ENCODE measurements at places on chromosomes 5 and 9. TPM values are rescaled to one million over a fixed set of nuclear protein-coding genes. Genes with fewer than 3 reads are reported as not detected.

GRCh38 chr5:16588434-16589214 lies 28.2 kb downstream of the RETREG1 start:
- DNase-seq = no peak

DNA sequence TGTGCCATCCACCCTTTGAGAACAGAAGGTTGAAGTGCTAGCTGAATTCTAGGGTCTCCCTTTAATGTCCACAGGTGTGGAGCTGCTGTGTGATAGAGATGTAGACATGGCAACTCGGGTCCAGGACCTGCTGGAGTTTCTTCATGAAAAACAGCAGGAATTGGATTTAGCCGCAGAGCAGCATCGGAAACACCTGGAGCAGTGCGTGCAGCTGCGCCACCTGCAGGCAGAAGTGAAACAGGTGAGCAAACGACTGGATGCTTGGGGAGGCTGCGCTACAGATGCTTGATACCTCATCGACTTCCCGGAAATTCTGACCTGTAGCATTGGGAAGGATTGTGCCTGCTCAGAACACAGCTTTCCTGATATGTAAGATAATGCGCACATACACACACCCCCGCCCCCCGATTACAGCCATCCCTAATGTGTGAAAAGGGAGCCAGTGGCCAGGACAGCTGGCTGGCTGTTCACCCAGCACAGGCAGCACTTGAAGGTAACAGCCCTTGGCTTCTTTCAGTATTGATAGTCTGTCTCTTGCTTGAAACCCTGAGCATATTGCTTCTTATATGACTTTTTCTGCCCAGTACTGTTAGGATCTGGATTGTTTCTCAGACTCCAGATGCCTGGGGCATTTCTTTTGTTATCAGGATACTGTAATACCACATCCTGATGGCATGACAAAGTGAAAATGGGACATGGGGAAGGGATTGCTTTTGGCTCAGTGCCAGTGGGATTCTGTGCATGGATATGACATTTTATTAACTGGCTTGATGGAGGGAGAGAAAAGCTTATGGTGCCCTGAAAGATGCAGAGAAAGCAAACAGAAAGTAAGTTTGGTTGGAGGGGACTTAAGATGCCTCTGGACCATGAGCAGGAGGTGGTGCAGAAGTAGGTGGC lies 216.8 kb upstream of the OTULINL start:
- no peak for DNase-seq

DNA sequence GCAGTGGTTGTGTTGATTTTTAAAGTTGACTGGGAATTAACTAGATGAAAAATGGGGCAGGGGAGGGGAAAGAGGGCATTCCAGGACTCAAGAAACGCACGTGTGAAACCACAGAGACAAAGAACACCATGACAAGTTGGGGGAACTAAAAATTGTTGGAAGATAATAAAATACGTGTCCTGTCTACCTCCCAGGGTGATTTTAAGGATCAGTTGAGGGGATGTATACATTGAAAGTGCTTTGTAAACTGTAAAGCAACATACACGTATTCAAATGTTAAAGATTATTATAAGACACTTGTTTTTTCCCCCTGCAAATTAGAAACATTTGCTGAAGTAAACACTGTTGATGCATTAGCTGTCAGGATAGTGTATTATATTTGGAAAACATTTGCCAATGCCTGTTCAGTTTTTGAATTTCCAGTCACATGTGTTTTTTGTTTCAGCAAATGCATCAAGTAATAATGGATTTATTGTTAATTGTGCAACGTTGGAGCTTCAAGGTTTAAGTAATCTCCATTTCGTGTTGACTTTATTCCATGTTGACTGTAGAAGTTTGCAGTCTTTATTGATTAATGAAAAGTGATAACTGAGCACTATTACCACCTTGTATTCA lies 412.7 kb downstream of the ACTL7B start:
- no peak for DNase-seq

DNA sequence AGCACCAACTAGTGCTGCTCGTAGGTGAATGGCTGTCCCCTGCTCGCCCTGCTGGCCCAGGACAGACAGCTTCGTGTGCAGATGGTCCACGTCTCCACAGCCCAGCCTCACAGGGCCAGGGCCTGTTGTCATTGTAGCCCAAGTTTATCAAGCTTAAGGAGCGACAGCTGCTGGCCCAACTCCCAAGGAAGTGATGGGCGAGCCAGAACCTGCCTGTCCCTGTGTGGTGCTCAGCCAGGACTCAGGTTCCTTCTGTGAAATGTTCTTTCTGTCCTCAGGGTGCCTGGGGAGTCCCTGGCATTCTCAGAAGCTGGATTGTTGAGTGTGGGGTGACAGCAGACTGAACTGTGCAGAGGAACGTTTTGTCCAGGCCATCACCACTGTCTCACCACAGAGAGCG lies 16.4 kb downstream of the TRIP13 start:
- DNase-seq = no peak

- no peak for DNase-seq
These were observed 967.5 kb downstream of the NR2F1-AS1 start for GRCh38 chr5:92613546-92613945.

The KIF4B gene
- not detected for total RNA-seq

The SPAG8 gene
- total RNA-seq = 0.99 TPM

The SEC61B gene
- 76.2 TPM for total RNA-seq

DNA sequence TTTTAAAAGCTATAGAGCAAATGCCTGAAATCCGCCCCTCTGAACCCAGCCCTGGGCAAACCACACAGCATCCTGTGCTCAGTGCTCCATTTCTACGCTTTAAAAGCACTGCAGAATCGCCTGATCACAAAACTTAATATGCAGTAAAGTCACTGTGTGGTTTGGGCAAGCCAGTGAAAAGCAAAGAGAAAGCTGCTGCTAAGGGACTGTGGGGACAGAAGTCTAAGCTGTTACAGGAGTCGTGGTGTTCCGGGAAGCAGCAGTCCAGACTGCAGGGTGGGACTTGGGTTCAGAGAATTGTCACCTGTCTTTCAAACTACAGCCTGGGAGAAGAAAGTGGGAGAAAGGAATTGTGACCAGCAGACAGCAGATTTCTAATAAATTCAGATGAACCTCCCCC lies 8.2 kb downstream of the RAPGEF1 start:
- DNase-seq = peak; percentile 66

The KIAA0825 gene
- total RNA-seq = 4.6 TPM

- DNase-seq = no peak
These were observed 44.1 kb downstream of the WNK2 start for GRCh38 chr9:93228030-93228429.

- DNase-seq = peak; percentile 30
These were observed 21.7 kb downstream of the CXXC5 start for GRCh38 chr5:139669662-139670368.

DNA sequence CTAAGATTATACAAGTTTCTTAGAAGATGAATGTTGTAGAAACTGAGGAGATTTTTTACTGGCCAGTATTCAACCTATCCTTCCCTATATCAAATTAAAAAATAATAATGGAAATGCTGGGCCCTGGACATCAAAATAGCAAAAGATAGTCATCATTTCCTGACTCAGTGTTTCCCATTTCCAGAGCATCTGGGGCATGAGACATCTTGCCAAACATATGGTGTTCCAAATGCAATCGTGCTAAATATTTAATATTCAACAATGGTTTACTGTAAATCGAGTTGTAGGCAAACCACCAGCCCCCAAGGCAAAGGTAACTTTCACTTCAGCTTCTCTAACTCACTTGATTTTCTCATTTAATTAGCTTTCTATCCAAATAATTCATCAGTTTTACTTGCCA lies 152.9 kb downstream of the FRMD3 start:
- DNase-seq = no peak

GRCh38 chr5:178348356-178349074 lies 115.9 kb upstream of the PHYKPL start:
- no peak for DNase-seq

- no peak for DNase-seq
These were observed at the start of gene HSDL2 for GRCh38 chr9:112380102-112380824. Gene HSDL2 (plus strand): TSS chr9:112380108. CDS start chr9:112380164, 56 bp downstream.

GRCh38 chr9:131361202-131361833 lies 32.6 kb upstream of the PRRC2B start:
- no peak for DNase-seq

The SPIN1 gene
- 21.4 TPM for total RNA-seq

The SPACA9 gene
- total RNA-seq = 0.32 TPM

The PDE6A gene
- total RNA-seq = not detected

The FREM1 gene
- total RNA-seq = 0.67 TPM

DNA sequence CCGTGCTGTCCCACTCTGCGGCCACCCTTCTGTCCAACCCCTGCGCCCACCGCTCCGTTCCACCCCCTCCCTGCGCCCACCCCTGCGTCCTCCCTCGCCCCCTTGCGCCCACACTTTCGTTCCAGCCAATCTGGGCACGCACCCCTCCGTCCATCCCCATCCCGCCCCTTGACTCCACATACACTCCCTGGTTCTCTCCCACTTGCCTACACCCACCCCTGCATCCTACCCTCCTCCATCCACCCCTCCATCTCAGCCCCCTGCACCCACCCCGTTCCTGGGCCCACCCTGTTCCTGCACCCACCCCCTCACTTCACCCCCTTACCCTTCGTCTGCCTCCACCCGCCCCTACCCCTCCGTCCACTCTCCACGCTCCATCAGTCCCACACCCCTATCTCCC lies 7.0 kb downstream of the ADAMTS13 start:
- DNase-seq = no peak

DNA sequence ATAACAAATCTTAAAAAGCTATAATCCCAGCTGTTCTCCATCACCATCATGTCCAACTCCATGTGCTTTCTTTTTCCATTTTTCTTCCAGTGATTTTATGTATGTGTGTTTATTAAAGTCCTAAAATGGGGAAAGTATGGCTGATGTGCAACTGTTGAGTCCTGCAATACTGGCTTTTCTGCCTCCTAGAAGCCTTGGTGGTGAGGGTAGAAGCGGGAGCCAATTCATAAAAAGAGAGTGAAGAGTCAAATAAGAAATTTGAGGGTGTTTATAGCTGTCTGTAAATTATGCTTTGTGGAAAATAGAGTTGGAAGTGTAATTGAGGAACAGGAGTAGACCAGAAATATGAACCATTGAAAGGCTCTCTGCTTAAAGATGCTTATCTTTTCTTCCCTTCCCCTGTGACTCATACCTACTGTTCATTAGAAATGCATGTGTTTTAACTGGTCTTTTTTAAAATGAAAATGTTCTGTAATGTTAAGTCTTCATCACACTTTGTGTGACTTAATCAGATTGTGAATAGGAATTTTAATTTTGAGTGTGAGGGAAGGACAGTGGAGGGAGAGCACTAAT lies 80.1 kb downstream of the ZCCHC7 start:
- no peak for DNase-seq

DNA sequence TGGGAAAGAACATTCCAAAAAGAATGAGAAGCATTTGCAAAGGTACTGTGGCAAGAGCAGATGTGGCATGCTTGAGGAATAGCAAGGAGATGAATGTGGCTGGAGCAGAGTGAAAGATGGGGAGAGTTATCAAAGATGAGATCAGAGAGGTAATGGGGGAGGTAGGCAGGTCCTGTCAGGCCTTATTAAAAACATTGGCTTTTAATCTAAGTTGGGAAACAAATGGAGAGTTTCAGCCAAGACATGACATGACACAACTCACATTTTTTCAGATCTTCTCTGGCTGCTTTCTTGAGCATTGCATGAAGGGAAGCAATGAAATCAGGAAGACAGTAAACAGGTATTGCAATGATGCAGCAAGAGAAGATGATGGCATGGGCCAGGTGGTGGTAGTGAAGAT lies 120.3 kb downstream of the MUSK start:
- no peak for DNase-seq

- DNase-seq = peak; percentile 63
These were observed 519 bp downstream of the HSPA5 start for GRCh38 chr9:125240649-125240999.

The CCDC152 gene
- total RNA-seq = 1.3 TPM

DNA sequence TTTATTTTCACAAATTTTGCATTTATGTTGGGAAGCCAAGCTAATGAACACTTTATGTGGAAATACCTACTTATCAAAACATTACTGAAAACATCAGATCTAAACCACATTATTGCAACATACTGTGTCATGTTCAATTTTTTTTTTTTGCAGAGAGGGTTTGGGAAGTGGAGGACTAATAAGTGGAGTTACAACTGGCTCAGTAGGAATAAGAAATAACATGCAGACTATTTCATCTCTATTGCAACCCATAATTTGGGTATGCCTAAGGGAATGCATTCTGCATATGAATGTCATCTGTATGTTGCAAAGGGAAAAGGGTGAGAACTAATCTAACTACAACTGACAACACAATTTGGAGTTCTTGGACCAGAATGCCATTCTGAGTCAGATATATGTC lies 41.8 kb downstream of the APC start:
- DNase-seq = no peak

DNA sequence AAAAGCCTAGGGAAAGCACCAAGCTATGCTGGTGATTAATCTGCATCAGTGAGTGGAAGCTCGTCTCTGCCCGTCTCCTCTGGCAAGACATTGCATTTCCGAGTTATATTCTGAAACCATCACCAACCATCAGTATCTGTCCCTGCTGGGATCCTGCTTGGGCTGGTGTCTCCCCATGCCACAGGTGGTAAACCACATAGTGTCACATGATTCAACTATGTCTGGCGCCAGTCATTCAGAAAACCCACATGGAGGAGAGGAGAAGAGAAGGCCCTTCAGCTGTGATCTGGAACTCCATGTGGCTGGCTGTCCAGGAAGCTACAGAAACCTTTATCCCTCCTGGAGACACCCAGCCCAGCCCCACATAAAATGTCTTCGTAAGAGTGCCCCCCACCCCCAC lies 4.8 kb downstream of the IL9 start:
- DNase-seq = no peak

The C5orf52 gene
- not detected for total RNA-seq

The TTC39B gene
- 42.7 TPM for total RNA-seq

The NEUROG1 gene
- not detected for total RNA-seq

DNA sequence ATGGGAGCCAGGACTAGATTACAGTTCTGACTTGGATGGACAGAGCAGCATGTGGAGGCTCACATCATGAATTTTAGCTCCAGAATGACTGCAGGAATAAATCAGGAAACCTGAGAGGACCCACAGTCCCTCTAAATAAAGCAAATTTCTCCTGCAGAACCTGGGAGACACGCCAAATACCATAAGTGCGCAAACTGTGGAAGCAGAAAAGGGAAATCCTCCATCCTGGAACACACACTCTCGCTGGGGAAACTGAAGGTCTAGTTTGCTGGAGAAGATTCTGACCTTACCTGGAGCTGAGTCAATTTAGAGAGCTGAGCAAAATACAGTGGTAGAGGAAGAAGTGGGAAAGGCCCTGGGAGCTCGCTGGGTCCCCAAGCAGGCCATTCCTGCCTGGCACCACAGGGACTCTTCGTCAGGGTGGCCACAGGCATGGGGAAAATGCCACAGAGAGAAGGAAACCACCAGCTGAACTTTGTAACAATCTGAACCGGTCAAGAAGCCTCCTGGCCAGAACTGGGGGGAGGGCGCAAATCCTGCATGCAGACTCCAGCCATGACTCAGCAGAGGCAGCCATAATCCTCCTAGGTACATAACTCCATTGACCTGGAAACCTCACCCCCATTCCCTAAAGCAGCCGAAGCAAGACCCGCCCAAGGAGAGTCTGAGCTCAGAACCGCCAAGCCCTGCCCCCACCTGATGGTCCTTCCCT lies 390.9 kb downstream of the LRRC70 start:
- no peak for DNase-seq

GRCh38 chr9:21751998-21752397 lies 50.4 kb upstream of the MTAP start:
- no peak for DNase-seq

GRCh38 chr5:74625742-74626241 lies 14.7 kb downstream of the ENC1 start:
- no peak for DNase-seq

The ARHGEF39 gene
- total RNA-seq = 0.84 TPM

The MAMDC2 gene
- 0.10 TPM for total RNA-seq

Data from CD4-positive, CD25-positive, alpha-beta regulatory T cell (primary cell).